ENCODE measurements at places on chromosomes 11 and 22.

GRCh38 chr22:19448076-19448607 is 631 bp upstream of the C22orf39 start:
- DNase-seq: peak; percentile 93

DNA sequence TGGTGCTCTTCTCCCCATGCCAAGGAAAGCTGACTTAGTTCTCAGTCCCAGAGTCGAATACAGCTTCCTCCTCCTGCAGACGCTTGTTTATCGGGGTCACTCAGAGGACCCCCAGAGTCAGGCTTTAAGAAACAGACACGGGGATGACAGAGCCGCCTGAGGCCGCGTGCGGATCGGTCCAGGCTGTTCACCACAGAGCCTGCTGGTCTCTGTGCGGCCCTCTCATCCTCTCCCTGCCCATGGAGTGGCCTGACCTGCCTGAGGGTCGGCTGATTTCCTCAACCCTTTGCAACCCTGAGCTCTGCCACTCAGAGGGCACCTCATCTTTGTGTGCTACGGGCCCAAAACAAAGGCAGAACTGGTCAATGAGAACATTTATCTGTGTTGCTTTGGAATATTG is 2.1 kb downstream of the GAL start:
- DNase-seq: no peak

- DNase-seq: no peak
These were observed 3.0 kb downstream of the ARHGAP8 start for GRCh38 chr22:44755417-44755816.

DNA sequence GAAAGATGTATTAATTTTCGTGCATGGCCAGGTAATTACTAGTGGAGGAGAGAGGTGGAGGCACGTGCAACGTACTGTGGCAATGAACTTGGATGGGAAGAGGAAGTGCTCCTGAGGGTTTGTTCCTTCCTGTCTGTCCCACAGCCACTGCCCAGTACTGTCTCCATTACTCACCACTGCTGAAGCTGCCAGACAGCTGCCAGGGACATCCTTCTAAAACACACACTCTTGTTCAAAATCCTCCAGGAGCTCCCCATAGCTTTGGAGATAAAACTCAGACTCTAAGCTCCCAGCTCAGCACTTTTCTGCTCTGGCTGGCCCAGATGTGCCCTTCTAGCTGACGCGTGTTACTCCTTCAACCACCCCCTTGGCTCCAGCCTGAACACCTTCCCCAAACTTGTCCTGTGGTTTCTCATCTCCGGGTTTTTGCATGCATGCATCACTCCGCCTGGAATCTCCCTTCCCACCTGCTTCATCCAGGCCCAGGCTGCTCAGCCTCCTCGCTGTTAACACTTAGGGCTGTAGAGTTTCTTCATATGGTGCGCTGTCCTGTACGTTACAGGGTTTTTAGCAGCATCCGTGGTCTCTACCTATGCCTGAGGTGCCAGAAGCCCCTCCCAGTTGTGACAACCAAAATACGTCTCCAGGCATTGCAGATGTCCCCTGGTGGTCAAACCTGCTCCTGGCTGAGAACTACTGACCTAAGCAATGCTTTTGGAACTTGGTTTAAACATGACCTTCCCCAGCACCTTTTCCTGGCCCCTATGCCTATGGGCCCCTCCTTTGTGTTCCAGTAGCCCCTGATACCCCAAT is 69.5 kb downstream of the C11orf91 start:
- no peak for DNase-seq

- no peak for DNase-seq
These were observed 14.4 kb downstream of the TMPRSS6 start for GRCh38 chr22:37095113-37095512.

- DNase-seq: no peak
These were observed 47.5 kb downstream of the HORMAD2 start for GRCh38 chr22:30127749-30128166.
